Smooth muscle cell of the umbilical artery (primary cell): ENCODE measurements at places on chromosomes 16 and 17. TPM values are rescaled to one million over a fixed set of nuclear protein-coding genes. Genes with fewer than 3 reads are reported as not detected.

The CHD9NB gene
- total RNA-seq = 1.5 and 2.2 TPM in 2 replicates

The HOXB2 gene
- 4.5 and 7.0 TPM in 2 replicates for total RNA-seq

The GOT2 gene
- 34.1 and 75.5 TPM in 2 replicates for total RNA-seq

The ZNHIT3 gene
- 12.9 and 25.2 TPM in 2 replicates for total RNA-seq

The SLC52A1 gene
- under 0.01 TPM in 1 of 2 replicates, not detected in the other for total RNA-seq
